Astrocyte of the hippocampus (primary cell): ENCODE measurements at places on chromosomes 16 and 17.
A peak's percentile ranks its signal among the peaks of the same experiment; 100 is the strongest.

- peak; percentile 92 for DNase-seq
Measured at GRCh38 chr17:35801583-35802224, 6.3 kb upstream of the MMP28 start.

DNA sequence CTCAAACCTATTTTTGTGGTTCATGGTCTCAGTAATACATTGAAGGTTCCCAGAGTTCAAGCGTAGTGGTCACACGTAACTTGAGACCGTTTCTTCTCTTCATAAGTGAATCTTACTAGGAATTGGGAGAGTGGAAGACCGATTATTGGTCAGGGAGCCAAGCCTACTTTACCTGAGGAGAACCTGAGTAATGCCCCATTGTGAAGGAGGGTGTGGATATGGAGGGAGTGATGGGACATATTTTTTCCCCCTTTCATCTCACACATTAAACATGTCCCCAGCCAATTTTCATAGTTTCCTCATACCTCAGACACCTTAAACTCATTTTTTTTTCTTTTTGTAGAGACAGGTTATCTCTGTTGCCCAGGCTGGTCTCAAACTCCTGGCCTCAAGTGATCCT is 8.9 kb downstream of the GEMIN4 start:
- no peak for DNase-seq

DNA sequence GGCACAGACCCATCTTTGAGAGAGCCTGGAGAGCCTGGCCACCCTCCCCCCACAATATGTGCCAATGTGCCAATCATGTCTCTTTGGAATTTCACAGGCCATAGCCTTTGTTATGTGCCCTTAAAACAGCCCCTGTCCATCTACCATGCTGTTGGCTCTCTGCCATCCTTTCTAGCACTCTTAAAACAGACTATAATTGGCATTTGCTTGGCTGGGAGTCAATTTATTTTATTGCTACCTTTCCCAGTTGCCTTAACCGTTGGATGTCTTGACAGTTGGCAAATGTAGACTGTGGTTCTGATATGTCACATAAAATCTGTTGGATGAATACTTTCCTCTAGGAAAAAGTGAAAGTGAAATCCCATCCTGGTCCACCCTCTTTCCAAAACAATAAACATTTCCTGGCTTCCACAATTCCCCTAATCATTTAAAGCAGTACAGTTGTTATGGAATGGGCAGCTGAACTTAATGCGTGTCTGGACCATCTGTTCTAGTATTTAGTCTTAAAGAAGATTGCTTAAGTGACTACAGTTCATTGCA is 394.0 kb downstream of the KCNJ2 start:
- DNase-seq: peak; percentile 63

DNA sequence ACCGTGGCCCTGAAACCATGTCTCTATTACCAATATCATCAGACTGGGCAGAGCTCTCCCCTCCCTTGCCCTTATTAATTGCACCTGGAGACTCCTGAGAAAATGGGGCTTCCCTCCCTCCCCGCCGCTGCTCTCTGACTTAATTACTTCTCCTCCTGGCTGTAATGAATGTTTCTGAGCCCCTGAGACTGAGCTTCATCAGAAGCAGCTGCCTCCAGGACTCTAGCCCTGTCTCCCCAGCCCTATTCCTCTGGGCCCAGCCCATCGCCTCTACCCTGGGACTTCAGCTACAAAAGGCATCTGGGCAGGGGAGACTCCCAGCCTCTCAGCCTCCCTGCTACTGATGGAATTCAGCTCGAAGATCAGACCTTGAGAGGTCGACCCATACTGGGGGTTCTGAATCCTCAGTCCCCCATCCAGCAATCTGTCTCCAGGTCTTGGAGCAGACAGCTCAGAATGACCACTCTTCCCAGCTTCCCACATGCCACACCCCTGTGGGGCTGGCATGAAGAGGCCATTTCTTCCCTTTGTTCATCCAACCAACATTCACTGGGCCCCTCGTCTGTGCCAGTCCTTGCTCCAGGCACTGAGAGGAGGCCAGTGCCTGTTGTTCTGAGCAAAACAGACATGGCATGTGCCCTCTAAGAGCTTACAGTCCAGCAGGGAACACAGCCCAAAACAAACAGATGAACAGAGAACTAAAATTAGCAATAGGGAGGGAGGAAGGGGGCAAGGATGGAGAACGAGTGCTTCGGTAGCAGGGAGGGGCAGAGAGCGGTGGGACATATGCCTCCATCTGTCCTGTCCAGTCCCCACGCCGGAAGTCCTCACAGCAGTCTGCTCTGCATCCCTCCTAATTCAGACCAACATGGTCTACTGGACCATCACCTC is 17.0 kb upstream of the NAGS start:
- DNase-seq: no peak

DNA sequence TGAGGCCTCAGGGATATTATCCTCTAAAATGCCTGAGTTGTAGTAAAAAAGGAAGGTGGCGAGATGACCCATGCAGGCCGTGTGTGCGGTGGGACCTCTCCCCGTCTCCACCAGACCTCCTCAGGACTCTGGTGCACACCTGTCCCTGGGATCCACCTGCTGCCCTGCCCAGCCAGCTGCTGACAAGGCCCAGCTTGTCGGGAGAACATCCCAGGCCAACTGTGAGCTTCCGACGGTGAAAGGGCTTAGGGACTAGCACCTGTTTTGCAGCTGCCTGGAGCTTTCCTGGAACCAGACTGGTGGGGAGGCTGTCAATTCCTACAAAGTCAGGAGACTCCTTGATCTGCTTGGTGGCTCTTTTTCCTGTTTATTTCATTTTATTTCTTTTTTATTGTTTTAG is 11.6 kb downstream of the IL34 start:
- DNase-seq: no peak

DNA sequence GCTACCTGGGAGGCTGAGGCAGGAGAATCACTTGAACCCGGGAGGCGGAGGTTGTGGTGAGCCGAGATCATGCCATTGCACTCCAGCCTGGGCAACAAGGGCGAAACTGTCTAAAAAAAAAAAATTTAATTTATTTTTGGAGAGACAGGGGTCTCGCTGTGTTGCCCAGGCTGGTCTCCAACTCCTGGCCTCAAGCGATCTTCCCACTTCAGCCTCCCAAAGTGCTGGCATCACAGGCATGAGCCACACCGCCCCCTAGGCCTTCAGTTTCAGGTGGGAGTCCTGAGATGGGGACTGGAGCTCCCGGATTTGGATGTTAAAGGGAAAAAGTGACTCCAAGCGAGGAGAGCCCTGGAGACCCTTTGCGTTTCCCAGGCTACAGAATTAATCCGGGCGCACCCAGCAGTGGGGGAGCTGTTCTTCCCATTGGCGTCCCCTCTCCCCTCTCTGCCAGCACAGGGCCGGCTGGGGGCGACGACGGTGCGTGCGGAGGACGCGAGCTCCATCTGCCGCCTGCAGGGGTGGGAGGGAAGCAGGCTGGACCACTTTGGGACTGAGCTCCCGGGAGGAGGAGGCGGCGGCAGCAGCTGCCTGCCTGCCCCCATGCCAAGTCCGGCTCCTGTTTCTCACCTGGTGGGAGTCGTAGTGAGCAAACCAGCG is 49.3 kb upstream of the USP7 start:
- peak; percentile 54 for DNase-seq

GRCh38 chr17:81806461-81807209 is 2.7 kb downstream of the GCGR start:
- no peak for DNase-seq

DNA sequence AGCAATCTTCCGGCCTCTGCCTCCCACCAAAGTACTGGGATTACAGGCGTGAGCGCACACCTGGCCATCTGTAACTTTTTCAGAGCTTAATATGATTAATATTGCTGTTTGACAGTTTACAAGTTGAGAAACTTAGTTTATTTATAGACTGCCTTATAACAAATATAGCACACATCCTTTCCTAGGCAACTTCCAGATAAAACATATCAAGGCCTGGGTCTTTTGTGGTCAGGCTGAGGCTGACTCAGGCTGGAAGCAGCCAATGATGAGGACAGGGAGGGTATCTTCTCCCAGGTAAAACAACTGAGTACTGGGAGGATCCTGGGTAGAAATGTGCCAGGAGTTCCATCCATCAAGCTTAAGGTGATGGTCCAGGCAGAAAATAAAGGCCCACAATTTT is 16.2 kb downstream of the LUC7L start:
- DNase-seq: peak; percentile 30

DNA sequence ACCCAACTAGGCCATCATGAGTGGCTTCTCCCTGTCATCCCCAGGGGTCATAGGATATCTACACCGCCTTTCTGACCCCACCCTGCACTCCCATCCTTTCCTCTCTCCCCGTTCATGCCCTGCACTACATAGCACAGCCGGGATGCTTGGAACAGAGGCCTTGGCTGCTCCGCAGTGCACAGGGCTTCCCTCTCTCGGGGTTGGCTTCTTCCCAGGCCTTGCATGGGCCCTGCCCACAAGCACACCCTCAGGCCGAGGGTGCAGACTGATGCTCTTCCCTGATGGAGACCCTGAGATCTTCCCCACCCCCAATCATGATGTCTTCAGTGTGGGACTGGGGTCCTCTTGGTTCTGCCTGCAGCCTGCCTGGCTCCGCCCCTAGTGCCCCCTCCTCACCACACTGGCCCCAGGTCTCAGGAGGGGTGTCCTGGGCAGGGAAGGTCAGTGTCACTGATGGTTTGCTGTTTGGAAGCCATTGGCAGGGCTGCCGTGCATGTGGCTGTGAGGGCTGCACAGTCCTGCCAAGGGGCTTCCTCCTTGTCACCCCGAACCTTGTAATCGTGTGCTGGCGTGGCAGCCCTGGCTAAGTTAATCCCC is 14.3 kb upstream of the NAGLU start:
- DNase-seq: peak; percentile 62

DNA sequence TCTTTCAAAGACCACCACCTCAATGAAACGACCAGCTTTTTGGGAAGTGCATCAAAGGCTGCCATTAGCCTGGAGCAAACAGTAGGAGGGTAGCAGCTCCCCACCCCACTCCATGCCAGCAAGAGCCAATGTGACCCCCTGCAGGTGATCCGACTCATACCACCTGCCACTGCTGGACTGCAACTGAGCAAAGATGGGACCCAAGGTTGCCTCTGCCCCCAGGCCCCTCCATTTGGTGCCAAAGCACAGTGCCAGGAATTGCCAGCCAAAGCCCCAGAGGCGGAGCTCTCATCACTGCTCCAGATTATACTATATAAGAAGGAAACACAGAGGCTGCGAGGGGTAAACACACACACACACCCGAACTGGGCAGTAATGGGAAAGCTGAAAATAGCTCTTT is 8.3 kb downstream of the PITPNM3 start:
- DNase-seq: no peak

GRCh38 chr17:62644487-62645173 is 17.2 kb downstream of the MRC2 start:
- no peak for DNase-seq

GRCh38 chr17:46175891-46176290 is 17.3 kb downstream of the KANSL1 start:
- no peak for DNase-seq

DNA sequence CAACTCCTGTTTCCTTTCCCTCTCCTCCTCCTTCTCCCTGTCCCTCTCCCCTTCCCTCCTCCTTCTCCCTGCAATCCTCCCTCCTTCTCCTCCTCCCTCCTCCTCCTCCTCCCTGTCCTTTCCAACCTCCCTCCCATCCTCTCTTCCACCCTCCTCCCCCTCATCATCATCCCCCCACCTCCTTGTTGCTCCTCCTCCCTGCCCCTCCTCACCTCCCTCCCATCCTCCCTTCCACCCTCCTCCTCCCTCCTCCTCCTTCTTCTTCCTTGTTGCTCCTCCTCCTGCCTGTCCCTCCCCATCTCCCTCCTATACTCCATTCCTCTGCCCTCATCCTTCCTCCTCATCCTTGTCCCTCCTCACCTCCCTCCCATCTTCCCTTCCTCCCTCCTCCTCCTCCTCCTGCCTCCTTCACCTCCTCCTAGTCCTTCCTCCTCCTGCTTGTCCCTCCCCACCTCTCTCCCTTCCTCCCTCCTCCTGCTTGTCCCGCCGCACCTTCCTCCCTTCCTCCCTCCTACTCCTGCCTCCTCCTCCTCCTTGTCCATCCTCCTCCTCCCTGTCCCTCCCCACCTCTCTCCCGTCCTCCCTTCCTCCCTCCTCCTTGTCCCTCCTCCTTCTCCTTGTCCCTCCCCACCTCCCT is 222.5 kb downstream of the IRF8 start:
- DNase-seq: no peak

DNA sequence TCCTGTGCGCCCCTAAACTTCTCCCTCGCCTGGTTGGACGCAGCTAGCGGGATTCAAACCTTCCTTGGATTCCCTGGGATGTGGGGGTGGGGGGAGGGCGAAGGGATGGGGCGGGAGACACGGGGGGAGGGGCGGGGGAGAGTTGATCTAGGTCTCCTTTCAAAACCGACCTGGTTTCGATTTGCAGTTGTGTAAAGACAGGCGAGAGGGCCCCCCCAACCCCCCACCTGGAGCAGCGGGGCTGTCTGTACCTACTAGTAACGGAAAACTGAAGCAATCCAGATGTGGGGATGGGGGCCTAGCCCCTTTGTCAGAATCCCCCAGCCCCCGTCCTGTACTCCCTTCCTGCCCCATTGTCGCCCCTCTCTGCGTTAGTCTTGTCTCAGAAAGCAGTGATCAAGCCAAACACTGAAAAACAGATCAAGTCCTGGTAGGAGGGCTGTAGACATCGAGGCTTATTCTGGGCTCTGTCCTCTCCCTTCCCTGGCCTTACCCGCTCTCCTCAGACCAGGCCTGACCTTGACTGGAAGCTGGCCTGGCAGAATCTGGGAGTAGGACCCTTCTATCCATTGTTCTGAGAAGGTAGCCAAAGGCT is 902 bp downstream of the DLX4 start:
- DNase-seq: no peak

DNA sequence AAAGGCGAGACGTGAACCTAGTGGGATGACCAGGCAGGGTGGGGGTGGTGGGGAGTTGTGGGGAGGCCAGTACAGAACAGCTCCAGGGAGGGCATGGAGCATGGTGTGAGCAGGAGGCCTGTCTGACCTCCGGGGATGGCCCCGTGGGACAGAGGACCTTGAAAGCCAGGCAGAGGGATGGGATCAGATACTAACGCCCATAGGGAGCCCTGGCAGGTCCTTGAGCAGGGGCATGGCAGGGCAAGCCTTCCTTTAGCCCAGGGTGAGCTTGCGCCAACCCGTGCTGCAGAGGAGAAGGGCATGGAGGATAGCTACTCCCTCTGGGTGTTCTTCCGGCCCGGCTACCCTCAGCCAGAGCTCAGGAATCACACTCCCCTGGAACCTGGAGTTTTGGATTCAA is 35.3 kb downstream of the TMEM235 start:
- no peak for DNase-seq

- DNase-seq: no peak
Measured at GRCh38 chr16:19851476-19851875, 33.2 kb downstream of the GPRC5B start.

- peak; percentile 32 for DNase-seq
Measured at GRCh38 chr17:33732116-33732515, 439.0 kb upstream of the ASIC2 start.

- no peak for DNase-seq
Measured at GRCh38 chr17:14101976-14102375, 32.7 kb downstream of the COX10 start.
